ENCODE measurements at places on chromosomes 3 and 15.

DNA sequence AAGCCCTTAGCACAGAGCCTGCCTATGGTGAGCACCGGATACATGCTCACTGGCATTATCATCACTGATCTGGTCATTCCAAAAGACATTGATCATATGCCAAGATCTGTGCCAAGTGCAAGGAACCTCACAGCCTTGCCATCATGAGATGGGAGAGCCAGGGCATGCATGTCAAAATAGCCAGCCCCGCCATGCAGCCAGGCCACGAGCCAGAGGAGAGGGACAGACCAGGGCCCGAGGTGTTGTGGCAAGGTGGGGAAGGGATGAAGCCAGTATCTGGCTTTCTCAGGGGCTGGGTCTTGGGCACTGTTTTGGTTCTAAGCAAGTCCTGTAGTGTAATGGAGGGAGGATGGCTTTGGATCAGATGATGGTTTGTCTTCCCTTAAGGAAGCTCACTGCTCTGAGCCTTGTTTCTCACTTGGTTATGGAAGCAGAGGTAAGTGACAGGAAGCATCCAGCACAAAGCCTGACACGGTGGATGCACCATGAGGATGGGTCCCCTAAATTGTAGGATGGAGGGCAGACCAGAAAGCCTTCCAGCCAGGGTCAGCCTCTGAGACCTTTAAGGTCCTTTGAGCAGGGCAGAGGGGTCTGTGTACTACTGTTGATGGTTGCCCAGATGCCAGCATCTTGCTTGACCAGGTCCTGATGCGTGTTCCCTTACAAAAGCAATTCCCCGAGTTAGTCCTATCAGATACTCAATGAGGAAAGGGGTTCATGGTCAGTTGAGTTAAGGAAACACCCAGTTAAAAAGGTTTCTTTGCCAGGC lies 247.7 kb upstream of the TLE3 start:
- no peak for DNase-seq

- DNase-seq, result no peak
These were observed 68.7 kb downstream of the SMAD6 start for GRCh38 chr15:66770518-66771350.

- no peak for DNase-seq
These were observed 126.8 kb downstream of the IL20RB start for GRCh38 chr3:137084586-137084985.

DNA sequence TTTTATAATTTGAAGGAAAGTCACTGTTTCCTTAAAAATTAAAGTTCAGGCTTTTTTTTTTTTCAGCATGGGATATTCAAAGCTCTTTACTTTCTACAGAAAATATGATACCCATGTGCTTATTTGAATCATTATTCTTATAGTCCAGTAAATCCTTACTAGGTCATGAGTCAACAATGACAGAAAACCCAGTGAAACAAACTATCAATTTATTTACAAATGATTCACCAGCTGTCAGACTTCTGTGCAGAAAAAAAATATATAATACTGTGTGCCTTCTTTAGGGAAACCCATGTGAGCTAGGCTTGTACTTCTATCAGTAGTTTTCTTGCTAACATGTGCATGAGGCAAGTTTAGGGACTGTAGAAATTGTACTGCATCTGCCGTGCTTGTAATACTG lies 1.2 kb downstream of the ACP3 start:
- DNase-seq, result no peak

DNA sequence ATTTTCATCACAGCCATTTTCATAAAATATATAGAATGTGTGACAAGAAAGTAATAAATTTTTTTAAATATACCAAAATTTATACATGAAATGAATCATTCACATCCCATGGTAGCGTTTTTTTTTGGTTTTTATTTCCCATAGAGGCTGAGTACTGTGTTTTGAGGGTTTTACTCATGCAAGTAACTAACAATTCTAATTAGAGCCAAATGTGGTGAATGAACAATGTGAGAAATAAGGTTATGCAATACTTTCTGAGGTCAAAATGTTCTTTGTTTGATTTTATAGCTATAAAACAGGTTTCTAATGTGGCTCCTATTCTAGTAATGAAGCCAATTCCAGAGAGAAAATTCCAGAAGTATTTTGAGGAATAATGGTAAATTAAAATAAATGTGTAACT lies 386.8 kb downstream of the TBC1D5 start:
- DNase-seq, result no peak

DNA sequence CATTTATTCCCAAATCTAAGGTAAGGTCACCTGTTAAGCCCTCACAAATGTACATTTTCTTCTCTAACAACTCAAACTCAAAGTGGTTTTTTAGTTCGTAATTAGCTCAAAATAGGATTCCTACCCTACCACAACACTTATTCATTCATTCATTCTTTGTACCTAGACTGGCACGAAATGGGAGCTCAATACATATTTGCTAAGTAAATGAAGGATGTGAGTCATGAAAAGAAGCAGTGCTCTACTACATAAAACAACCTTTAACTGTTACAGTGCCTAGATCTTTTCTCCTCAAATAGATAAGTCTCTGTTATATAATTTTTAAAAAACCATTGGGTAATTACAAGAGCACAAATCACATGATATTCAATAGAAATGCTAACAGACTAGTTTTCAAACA lies 13.1 kb downstream of the RSL24D1 start:
- DNase-seq, result no peak

DNA sequence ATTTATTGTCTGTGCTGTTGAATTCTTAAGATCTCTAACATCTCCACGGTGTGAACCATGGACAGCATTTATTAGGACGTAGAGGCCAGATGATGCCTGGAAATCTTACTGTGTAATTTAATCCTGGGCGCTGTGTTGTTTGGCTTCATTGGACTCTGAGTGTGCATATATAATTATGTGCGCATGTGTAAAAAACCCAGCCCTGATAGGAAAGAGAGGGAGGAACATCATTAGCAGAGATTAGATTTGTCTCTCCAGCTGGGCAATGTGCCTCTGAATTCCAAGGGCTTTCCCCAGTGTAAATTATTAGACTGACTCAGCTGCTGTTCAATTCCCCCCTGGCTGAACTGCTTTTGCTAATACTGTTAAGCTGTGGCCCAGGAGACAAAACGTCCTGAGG lies 39.6 kb downstream of the MAP3K13 start:
- DNase-seq, result no peak

- DNase-seq, result no peak
These were observed 1004.3 kb upstream of the SEMA6D start for GRCh38 chr15:46713045-46713444.

DNA sequence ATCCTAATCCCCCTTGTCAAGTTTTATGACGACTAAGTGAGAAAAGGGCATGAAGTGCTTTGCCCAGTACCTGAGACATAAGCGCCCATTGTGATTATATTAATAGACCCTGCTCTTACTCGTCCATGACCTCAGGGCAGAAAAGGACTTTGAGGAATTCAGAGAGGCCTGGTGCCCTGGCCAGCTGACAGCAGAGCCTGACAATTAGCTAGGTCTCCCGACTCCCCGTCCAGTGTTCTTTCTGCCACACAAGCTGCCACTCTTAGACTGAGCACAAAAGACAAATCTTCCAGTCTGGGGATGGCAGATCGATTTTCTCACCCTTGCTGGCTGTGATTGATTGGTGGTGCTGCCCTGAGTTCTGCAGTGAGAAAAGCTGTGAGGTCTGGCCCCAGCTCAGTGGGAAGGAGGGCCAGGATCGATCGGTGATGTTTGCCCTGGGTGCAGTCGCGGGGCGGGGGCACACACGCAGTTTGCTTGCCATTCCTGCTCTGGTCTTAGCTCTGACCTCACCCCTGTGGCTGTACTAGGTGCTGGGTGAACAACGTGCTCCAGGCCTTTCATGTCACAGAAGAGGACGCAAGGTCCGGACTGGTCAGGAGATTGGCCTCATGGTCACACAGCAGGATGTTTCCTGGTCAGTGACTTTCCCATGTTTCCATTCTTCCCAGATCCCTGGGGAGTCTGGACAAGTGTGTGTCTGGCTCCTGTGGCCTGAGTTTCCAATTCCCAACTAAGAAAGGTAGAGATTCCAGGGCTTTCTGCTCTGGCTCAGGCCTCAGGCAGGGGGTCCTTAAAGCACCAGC lies 67.4 kb upstream of the TLE3 start:
- DNase-seq, result no peak

- no peak for DNase-seq
These were observed 8.7 kb downstream of the NPTN start for GRCh38 chr15:73624530-73624929.

DNA sequence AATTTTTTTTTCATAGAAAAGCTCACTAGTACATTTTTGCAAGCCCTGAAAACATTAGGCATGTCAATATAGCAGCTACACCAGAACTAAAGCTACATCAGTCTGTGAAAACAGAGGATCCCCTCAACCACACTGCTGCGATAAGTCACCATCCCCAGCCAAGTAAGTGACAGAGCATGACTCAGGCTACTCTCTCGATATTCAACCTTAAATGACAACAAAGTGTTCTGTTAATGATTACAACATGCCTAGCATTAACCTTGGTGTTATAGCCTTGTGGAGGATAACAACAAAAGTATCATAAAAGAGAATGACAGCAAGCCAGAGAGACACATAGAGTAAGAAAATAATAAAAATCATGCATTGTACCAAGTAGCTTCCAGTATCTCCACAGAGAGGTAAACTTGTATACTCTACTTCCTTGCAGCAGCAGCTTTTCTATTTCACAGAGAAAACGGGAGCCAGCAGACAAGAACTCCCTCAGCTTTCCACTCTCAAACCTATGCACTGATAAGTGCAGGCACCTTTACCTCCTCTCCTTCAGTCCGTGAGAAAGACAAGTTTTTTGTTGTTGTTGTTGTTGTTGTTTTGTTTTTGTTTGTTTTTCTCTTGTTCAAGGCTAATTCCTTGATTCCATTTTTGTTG lies 76.6 kb downstream of the GBE1 start:
- DNase-seq, result no peak

GRCh38 chr15:90227336-90227735 lies 6.4 kb downstream of the CIB1 start:
- DNase-seq, result no peak

DNA sequence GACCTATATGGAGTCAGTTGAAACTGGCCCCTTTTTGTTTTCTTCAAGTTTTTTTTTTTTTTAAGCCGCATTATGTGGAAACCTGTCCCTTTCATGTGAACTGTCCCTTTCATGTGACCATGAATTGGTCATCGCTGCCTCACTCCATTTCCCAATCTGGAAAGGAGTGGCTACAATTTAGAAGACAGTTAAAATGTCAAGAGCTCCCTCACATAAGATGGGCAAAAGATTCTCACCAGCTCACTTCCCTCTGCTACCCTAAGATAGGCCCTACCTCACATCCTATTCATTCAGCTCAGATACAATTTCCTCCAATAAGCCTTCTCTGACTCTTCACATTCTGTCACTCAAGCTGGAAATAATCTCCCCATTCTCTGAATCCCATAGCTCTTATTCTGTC lies 111.3 kb upstream of the BCL6 start:
- DNase-seq, result no peak

GRCh38 chr3:23377928-23378672 lies 175.0 kb downstream of the UBE2E2 start:
- no peak for DNase-seq

GRCh38 chr3:69612791-69613190 lies 126.5 kb upstream of the MITF start:
- DNase-seq, result no peak

GRCh38 chr3:20516311-20516710 lies 330.3 kb upstream of the SGO1 start:
- no peak for DNase-seq

- no peak for DNase-seq
These were observed 50.0 kb upstream of the SECISBP2L start for GRCh38 chr15:49096090-49096750.

DNA sequence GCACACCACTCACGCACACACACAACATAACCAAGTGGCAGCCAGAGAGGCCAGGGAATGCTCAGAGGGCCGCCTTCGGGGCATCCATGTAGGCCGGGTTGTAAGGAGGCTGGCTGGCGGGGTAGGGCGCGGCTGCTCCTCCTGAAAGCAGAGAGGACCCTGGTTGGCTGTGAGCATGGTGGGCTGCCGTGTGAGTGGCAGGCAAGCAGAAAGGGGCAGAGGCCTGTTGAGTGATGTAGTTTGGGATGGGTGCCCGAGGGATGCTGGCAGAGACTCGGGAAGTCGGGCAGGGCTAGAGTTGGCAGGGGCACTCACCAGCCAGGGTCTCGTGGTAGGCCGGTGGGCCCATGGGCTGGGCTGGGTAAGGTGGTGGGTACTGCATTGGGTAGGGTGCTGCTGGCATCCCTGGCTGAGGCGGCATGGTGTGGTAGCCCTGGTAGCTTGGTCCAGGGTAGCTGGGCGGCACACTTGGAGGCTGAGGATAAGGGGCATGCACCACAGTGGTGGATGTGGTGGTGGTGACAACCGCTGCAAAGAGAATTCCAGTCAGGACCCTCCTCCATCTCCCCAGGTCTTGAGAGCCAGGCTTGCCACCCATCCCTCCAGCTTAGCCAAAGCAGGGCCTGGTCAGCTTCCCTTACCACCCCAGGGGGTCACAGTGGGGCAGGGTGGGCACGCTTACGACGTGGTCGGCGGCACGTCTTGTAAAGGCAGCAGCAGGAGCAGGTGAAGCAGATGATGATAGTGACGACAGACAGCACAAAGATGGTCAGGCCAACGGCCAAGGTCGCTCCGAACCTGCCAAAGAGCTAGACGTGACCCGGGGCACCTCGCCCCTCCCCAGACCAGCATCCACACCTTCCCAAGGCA lies 22.7 kb downstream of the ATRIP start:
- DNase-seq, result no peak

DNA sequence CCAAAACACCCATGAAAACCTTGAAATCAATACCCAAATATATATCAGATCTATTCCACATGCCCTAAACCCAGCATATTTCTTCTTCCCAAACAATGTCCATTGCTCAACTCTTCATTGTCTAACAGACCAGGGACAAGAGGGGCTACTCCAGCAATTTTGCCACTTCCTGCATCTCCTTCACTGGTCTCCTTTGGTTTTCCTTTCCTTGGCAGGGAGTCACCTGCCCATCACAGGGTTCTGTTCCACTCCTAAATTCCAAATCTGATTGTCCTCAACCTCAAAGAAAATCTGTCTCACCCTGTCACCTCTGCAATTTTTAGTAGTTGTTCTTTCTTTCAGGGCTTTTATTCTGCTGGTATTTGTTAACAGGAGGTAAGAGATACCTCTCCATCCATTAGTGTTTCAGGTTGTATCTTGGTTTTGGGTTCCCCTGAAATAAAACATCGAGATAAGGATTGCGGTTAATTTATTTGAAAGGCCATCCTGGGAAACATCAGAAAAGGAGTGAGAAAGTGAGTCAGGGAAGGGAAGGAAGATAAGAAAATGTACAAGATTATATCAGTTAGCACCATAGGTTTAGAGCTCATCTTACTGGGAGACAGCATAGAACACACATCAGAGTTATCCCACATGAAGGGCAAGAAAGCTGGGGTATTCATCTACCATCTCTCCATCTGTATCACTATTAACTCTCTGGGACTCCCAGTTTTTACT lies 13.6 kb downstream of the ZBED2 start:
- DNase-seq, result no peak
